ENCODE measurements at places on chromosomes 1 and 21.

GRCh38 chr1:63082766-63083165, 239.6 kb upstream of the FOXD3 start:
- no peak for DNase-seq

DNA sequence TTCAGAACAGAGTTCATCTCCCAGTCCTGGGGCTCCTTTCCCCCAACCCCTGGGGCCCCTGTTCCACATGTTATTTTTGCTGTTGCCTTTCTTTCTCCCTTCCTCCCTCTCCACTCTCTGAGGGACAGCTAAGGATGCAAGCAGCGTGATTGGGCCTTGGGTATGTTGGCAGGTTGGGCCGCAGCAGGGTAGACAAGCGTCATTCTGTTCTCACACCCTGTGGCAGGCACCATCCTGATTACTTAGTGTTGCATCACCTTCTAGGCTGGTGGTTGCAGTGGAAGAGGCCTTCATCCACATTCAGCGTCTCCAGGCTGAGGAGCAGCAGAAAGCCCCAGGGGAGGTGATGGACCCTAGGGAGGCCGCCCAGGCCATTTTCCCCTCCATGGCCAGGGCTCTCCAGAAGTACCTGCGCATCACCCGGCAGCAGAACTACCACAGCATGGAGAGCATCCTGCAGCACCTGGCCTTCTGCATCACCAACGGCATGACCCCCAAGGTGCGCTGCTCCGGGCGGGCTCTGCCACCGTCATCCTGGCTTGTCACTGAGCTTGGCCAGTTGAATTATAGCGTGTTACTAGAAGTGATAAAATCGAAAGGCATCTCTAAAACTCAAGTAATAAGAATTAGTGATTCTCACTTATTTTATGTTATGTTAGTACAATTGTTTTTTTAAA, 43.4 kb downstream of the VANGL1 start:
- DNase-seq: no peak

DNA sequence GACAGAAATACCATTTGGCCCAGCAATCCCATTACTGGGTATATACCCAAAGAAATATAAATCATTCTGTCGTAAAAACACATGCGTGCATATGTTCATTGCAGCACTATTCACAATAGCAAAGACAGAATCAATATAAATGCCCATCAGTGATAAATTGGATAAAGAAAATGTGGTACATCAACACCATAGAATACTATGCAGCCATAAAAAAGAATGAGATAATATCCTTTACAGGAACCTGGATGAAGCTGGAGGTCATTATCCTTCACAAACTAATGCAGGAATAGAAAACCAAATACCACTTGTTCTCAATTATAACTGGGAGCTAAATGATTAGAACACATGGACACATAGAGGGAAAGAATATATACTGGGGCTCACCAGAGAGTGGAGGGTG, 109.6 kb upstream of the SLC35F3 start:
- no peak for DNase-seq

DNA sequence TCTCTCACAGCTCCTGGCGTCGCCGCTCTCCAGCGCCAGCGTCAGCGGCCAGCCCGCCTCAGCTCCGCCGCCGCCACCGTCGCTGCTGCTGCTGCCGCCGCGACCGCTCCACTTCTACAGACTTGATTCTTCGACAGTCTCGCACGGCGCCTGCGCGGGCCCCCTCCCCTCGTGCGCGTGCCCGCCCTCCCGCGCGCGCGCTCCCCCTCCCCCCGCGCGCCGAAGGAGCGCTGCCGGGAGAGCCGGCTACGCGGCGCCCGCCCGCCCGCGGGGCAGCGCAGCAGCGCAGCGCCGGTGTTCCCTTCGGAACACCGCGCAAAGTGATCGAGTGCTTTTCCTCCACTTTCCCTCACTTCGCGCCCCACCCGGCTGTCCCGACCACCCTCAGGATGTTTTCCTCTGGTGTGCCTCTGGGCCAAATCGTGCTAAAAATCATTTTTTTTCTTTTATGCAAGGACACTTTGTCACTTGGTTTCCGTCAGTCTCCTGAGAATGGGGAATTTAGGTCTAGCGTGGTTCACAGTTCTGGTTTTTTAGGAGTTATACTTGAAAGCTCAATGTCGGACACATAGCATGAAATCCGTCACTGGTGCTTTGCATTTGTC, at the start of gene IRF2BP2:
Gene IRF2BP2, minus strand, starts transcription at position 118 of the 605 bp plus-strand sequence. CDS start 684 bp downstream, outside the sequence.
- DNase-seq: no peak

GRCh38 chr1:43239484-43239883, 30.3 kb upstream of the TMEM125 start:
- no peak for DNase-seq

All from non-pigmented ciliary epithelial cell (primary cell).